SK-N-MC (cell line): ENCODE measurements at places on chromosomes 11 and 22.

DNA sequence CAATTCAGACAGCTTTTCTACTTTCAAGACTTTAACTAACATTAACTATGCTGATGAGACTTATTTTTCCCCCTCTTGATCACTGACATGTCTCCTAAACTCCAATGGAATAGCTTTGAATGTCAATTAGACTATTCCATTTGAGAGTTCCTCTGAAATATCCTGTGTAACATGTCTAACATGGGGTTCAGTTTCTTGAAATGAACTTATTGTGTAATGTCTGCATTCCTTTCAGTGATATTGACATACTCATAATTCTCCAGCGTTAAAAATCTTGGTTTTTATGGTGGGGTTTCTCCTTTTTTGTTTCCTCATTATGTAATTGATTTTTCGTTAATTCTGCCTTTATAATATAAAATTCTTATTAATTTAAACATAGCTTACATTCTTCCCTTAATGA lies 37.7 kb upstream of the SPTBN2 start:
- DNase-seq: no peak

DNA sequence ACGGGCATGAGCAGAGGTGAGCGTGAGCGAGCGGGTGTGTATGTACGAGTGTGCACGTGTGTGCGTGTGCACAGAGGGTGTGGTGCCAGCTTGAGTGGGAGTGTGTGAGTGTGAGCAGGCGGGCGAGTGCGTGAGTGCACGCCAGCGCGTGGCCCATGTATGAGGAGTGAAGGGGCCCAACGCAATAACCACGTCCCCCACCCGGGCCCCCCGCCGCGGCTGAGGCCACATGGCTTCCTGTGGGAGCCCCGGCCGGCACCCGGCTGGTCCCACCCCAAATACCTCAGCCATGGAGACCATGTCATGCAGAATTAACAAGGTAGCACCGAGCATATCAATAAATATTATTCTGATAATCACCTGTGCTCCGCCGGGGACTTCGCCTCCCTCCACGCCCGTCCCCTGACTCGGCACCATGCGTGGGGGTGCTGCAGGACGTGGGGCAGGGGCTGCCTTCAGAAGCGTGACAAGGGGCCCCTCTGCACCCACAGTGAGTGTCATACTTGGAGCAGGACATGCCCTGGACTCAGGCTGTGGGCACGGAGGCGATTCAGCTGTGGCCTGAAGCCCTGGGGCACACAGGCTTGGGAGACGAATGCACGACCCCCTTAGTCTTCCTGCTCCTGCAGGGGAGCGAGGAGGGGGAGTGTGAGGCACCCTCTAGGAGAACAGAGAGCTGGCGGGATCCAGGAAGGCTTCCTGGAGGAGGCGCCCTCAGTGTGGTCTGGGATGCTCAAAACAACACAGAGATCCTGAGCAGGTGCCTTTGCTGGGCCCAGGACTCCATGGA lies 5.6 kb upstream of the TRABD start:
- DNase-seq: no peak

DNA sequence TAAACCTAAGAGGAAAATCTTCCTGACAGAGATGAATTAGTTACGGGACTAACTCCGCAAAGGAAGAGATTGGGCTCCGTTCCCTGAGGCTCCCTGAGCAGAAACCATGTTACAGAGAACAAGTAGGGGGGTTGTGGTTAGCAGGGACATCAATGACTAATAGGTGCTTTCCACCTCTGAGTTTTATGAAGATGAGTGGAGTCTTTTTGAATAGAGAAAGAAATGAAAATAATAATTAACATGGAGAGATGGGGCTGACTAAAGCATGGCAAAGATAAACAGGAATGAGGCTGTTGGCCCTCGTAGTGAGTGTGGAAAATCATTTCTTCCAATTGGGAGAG lies 47.5 kb upstream of the PICALM start:
- DNase-seq: no peak

DNA sequence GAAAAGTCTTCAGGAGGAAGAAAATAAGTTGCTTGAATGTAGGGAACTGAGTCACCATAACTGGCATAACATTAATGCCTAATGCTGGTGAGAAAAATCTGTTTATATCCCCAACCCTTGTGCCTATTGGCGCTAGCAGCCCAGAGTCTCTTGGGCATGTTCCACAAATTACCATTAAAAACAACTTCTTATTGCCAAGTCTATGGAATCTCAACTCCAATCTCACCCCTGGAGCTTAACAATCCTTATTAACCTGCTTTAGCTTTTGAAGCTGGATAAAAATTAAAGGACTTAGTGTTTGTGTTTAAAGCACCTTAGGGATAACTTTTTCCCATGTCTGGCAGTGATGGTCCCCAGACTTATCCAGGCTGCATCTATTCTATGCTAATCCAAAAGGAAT lies 143.0 kb downstream of the APIP start:
- no peak for DNase-seq

- no peak for DNase-seq
Observed at GRCh38 chr11:61150706-61151544, 10.3 kb downstream of the VPS37C start.

DNA sequence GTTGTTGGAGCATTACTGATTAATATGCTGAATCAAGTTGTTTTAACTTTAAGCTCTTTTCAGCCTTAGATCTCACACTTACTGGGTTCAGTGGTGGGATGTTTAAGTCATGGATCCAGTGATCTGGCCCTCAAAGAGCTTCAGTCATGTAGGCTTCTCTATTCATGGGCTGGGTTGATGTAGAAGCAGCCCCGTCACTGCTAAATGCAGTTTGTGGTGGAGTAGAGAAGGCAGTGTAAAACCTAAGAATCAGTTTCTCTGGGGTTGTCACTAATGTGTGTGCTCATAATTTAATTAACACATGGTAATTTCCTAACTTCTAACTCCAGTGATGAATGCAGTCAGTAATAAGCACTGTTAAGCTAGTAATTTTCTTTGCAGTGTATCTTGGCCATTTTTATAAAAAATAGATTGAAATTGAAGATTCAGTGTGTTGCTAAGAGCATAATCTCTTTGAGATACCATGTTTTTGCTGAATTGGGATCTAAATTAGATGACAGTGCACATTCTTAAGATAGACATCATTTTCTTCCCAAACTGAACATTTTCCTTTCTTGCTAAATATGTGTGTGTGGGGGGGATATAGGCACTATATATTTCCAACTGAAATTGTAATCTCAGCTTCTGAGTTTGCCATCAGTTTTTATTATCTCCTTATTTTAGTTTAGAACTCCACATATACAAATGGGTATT lies 9.0 kb downstream of the SPCS2 start:
- DNase-seq: no peak

GRCh38 chr11:123055191-123055901 lies 6.6 kb downstream of the HSPA8 start:
- DNase-seq: no peak

GRCh38 chr11:100703801-100704575 lies 16.9 kb downstream of the ARHGAP42 start:
- no peak for DNase-seq

GRCh38 chr11:127943152-127943551 lies 644.2 kb downstream of the ETS1 start:
- DNase-seq: no peak

DNA sequence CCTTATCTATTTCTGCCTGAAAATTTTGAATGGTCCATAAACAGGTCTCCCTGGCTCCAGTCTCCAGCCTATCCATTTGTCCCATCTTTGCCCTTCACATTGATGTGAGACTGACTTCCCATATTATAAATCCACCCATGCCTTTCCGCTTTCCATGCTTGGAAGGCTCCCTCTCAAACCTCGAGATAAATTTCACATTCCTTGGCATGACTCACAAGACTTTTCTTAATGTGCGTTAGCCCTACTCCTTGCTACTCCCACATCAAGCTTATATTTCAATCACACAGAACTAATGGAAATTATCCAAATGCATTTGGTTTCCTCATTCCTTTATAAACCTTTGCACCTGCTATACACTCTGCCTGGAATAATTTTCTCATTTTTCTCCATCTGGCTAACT lies 163.7 kb upstream of the NTM start:
- no peak for DNase-seq

- no peak for DNase-seq
Observed at GRCh38 chr11:133506023-133506422, 26.3 kb downstream of the OPCML start.

DNA sequence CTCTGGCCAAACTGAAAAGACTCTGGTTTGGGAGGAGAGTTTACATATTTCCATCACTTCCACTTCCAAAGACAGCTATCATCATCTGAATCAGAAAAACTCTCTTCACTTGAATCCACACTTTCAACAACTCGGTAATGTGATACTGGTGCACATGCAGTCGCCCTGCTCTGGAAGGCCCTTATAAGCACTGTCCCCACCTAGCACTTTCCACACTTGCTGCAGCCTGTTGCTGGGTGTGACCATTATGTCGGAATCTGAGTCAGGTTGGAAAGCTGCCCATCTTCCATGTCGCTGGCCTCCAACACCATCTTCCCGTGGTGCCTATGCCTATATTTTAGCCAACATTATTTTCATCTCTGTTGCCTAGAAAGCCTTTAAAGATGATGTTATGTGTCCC lies 1.1 kb upstream of the OR10A5 start:
- DNase-seq: no peak

- no peak for DNase-seq
Observed at GRCh38 chr22:20853236-20853660, 5.4 kb downstream of the PI4KA start.

GRCh38 chr11:42762348-42762747 lies 549.4 kb upstream of the API5 start:
- DNase-seq: no peak

GRCh38 chr11:74417379-74417804 lies 19.2 kb upstream of the PGM2L1 start:
- no peak for DNase-seq
